ENCODE measurements at places on chromosomes 2 and 18. TPM values are rescaled to one million over a fixed set of nuclear protein-coding genes. Genes with fewer than 3 reads are reported as not detected.

Gene VWA3B
- not detected for total RNA-seq

Gene MTX2
- 41.9 TPM for total RNA-seq

Gene SERPINB7
- 2.8 TPM for total RNA-seq

Gene MTCL1
- total RNA-seq: 55.6 TPM

Gene ARMC9
- total RNA-seq: 16.7 TPM

Gene KCNE4
- 0.64 TPM for total RNA-seq

Gene GKN1
- total RNA-seq: 0.94 TPM

Gene EFEMP1
- total RNA-seq: 44.2 TPM

Gene KIF5C
- 0.46 TPM for total RNA-seq

Gene ALPG
- total RNA-seq: 0.38 TPM

Gene PAX3
- not detected for total RNA-seq

Gene GALNT3
- not detected for total RNA-seq

Gene FABP1
- not detected for total RNA-seq

Gene SULT1C2
- 0.36 TPM for total RNA-seq

Gene SLC9A4
- total RNA-seq: not detected

Gene C1QL2
- total RNA-seq: 0.48 TPM

Gene LYPD6
- total RNA-seq: 0.08 TPM

Gene GPR75
- total RNA-seq: 2.3 TPM

Gene MEIS1
- total RNA-seq: 2.2 TPM

Gene IL36RN
- total RNA-seq: 0.14 TPM

Gene NR4A2
- 1.7 TPM for total RNA-seq

Gene PHLPP1
- total RNA-seq: 8.0 TPM

Gene ALKAL2
- not detected for total RNA-seq

Gene SH3YL1
- 9.2 TPM for total RNA-seq

Data from A549 treated with Hydrocortisone at 1 μM for 4 hours (cell line).